Fibroblast of upper back skin (primary cell): ENCODE measurements at places on chromosomes 2 and 18.
A peak's percentile ranks its signal among the peaks of the same experiment; 100 is the strongest.

DNA sequence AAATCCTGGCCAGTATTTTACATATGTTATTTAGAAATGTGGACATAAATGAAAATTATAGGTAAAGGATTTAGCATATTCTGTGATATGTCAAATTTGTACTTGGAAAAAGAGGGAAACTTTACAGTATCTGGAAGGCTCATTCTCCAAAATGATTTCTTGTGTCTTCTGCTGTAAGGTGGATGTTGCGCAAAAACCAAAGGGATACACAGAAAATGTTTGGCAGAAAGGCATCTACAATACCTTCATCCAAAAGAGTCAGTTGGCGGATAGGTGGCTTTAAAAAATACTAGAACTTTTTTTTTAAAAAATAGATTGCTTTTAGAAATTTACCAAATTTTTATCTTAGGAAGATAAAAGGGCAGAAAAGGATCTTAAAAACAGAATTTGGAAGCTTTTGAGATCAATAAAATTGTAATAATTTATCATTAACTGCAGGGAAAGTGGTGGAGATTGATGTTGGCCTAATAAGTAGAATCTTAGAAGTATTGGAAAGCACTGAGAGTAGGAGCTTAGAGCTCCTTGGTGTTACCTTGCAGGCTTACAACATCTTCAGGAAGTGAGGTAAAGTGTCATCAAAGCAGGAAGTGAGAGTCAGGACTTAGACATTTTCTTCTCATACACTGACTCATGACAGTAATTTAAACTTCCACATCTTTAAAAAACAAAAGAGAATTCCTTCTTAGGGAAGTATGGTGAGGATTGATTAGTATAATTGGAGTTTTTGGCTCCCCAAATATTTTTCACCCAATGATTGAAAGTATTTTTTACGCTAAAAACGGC, 2.1 kb downstream of the NABP1 start:
- peak; percentile 82 for DNase-seq

DNA sequence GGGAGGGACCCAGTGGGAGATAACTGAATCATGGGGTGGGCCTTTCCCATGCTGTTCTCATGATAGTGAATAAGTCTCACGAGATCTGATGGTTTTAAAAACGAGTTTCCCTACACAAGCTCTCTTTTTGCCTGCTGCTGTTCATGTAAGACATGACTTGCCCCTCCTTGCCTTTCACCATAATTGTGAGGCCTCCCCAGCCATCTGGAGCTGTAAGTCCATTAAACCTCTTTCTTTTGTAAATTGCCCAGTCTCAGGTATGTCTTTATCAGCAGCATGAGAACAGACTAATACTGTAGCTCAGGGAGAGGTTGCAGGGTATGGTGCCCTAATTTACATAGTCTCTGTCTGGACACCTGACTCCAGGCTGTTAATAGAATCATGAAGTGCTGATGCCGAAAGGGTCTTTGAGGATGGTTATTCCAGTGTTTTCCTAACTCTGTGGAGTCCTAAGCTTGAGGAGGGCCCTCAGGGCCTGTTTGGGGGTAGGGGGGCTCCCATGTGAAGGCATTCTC, 343.2 kb downstream of the ALK start:
- no peak for DNase-seq

GRCh38 chr18:7094427-7094826, 23.2 kb downstream of the LAMA1 start:
- no peak for DNase-seq

- no peak for DNase-seq
These were observed 73.3 kb downstream of the RHOB start for GRCh38 chr2:20520128-20520527.

DNA sequence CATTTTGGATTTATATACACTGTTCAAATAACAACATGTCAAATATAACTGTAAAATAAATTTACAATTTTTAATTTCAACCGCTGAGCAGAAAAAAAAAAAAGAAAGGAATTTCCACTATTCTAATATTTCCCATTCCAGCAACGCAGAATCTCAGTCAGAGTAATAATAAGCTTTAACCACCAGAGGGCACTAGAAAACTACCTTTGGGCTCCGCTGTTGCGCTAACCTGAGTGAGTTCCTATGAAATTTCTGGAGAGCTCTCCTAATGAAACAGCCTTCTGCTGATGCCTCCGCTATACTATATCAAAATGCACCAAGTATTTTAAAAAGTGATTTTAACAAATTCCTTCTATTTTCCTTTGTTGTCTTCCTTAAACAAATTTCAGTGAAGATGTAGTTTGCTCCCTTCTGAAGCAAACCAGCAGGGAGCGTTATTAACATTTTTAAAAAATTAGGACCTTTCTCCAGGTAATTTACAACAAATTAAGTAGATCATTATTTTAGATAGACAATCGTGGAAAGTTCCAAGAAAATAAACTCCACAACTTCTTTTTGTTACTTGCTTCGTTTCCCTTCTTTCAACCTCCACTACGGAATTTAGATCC, 23.0 kb downstream of the ERMN start:
- peak; percentile 70 for DNase-seq

GRCh38 chr2:34570266-34570872, 971.3 kb upstream of the FAM98A start:
- no peak for DNase-seq

DNA sequence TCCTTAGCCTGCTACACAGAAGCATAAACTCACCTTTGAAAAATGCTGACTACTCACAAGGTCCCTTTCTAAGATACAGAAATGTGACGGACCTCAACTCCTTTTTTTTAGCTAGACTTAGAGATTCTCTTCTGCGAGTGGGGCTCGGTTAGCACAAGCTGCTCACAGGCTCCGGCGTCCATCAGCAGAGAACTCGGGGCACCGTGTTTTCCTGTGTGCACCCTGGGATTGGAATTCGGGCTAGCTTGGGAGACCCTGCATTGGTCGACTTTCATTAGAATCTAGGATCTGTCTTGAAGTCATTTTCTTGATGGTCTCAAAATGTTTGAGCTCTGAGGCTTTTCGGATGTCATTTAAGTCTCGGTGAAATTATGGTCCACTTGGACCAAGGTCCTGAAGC, 191.2 kb downstream of the GBX2 start:
- no peak for DNase-seq

GRCh38 chr2:132470746-132471145, 54.1 kb downstream of the GPR39 start:
- DNase-seq = no peak

GRCh38 chr2:36741188-36741837, 44.8 kb downstream of the VIT start:
- DNase-seq = peak; percentile 13

- DNase-seq = no peak
These were observed 139.9 kb upstream of the EPAS1 start for GRCh38 chr2:46157072-46157965.

- DNase-seq = no peak
These were observed 38.9 kb downstream of the THAP4 start for GRCh38 chr2:241598061-241598460.

GRCh38 chr2:231966886-231967285, 5.4 kb downstream of the DIS3L2 start:
- no peak for DNase-seq

DNA sequence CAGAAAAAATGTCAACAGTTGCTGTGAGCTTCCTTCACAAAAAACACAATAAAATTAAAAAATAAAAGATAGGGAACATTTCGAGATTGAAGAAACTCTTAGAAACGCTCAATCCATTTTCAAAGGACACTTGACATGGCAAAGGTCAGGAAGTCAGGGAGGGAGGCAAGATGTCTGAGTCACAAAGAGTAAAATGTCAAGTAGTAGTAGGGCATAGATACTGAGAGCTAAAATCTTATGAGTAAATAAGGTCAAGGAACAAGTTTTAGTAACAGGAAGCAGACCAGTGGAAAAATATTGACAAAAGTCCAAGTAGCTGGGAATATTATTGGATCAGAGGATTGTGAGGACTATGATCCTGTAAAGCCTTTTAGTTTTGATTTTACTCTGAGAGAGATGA, 495.6 kb downstream of the TMX3 start:
- DNase-seq = no peak
